ENCODE measurements at places on chromosomes 2 and 18.
A peak's percentile ranks its signal among the peaks of the same experiment; 100 is the strongest.

DNA sequence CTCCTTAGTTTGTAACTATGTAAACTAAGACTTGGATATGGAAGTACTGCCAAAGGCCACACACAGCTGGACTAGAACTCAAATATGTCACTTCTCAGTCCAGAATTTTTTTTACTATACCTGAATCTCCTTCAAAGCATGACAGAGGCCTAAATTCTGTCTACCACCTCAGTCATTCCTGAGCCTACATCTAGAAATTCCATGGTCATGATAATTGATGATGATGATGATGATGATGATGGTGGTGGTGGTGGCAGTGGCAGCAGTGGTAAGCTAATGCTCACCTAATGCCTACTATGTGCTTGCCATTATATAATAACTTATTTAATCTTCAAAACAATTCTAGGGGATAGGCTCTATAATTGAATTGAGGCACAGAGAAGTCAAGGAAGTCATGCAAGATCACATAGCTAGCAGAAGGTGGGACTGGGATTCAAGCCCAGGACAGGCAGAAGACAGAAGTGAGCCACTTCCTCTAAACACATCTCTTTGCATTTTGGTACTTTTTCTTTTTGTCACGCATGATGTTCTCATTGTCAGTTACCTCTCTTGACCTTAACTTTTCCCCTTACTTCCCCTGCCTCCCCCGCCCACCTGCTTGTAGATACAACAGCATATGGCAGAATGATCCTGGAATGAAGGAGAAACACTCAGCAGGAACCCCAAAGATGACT, 539.3 kb downstream of the TNS1 start:
- DNase-seq: no peak

DNA sequence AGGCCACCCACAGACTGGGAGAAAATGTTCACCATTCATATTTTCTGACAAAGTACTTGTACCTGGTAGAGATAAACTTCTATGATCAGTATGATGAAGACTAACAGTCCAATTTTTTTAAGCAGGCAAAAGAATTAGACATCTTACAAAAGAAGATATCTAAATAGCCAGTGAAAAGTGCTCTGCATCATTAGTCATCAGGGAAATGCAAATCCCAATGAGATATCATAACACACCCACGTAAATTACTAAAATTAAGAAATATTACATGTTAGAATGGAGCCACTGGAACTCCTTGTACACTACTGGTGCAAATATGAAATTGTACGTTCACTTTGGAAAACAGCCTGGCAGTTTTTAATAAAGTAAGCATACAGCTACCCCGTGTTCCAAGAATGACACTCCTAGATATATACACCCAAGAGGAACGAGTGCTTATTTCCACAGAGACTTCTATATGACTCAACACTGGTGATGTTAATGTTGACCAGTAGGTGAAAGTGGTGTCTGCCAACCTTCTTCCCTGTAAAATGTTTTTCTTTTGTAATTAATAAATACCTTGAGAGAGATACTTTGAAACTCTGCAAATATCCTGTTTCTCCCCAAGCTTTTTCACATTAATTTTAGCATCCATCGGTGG, 80.3 kb downstream of the NPAS2 start:
- DNase-seq: no peak

DNA sequence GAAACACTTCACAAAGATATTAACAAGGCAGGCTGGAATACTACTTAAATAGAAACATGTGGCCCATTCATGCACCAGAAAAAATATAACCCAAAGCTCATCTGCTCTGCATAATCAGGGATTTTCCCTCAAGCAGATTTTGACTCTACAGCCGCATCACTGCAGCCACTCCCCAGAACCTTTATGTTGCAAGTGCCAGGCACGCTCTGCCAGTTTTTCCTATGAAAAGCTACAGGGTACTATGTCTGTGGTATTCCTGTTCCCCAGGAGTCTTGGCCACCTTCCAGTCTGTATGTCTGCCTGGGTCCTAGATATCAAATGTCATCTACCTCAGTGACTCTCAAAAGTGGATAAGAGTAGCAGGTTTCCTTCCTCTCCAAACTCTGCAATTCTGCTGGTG, 3.8 kb downstream of the COA5 start:
- no peak for DNase-seq

- DNase-seq: no peak
Measured at GRCh38 chr18:24181806-24182205, 42.9 kb downstream of the CABYR start.

DNA sequence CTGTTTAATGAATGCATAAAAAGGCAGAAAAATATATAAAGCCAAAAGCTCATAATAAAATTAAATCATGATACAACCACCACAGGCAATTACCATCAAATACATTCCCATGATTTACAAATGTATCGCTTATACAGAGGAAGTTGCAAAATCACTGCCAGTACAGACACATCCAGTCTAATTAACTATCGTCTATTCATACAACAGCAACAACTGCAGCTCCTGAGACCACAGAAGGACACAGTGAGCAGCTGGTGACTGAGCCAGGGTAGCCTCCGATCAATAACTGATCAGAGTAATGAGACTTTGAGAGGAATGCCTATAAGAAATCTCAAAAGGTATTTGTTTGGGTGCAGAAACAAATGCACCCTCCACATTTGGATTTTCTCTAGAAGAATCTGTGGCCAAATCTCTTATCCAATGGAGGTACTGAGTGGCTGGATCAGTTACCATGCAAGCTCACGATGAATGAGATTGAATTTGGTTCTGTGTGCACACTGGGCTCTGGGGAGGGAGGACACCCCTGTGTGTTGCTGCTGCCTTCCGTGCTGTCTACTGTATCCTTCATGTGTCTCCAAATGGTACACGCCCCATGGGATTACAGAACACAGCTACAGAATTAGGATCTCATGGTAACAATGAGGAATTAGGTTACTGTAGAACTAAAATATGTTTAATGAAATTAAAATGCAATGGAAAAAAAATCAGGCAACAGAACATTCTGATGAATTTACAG, 119.6 kb downstream of the MBP start:
- DNase-seq: peak; percentile 14

DNA sequence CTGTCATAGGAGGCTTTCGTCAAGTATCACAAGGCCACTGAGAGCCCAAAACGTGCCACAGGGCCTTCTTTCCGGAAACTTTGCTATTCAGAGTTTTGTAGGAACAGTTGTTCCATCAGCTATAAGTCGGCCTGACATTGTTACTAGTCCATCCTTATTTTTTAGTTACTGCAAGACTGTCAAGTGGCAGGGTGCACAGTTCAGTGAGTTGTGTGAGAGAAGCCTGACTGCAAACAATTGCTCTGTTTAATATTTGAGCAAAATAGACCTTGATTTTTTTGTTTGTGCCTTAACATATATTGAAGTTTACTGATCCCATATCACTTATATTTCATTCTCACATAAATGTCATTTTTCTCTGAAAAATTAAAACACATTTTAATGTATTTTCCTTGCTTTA, 110.1 kb downstream of the GALNT1 start:
- no peak for DNase-seq

Measured in suppressor macrophage treated with lipopolysaccharide for 4 hours (primary cell).